Skeletal muscle cell (primary cell): ENCODE measurements at places on chromosomes 3 and 15.

DNA sequence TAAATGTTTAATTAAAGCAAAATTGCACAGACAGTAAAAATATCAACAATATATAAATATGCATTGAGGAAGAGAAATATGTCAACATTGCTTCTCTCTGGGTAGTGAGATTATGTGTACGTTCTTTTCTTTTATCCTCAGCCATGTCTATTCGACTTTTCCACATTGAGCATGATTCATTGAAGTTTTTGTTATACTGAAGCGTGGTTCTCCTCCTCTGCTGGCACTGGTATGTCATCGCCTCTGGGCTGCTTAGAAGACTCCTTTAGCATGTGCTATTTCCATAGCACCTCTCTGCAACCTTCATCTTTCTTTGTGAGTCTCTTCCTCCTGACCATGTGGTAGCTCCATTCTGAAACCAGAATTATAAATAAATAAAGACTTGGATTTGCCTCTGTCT, 65.8 kb upstream of the AKAP13 start:
- DNase-seq, result no peak

DNA sequence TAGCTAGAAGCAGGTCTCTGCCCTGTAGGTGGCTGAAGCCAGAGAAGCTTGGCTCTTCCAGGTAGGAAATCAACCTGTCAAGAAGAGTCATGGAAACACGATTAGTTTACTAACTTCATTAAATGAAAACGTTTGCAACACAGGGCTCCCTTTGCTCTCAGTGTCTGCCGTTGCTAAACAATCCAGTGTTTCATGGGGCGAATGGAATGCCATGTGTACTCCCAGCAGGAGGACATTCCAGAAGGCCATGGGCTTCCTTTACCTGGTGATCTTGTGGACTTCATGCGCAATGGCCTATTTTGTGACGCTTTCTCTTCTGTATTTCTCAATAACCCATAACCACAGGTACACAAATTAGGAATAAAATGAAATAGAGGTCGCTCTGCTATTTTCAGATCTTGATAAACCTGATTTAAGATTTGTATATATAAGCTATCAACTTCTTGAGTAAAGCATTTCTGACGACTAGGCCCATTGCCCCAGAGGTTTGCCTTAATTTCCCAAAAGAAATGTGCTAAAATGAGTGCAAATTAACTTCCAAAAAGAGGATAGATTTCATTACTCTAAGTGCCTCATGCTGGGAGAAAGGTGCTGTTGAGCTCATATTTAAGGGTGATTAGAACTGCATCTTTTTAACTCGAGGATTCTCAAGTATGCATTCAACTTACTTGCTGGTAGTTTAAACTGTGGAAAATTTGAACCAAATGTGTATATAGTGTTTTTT, 171.0 kb downstream of the EPHA3 start:
- no peak for DNase-seq

DNA sequence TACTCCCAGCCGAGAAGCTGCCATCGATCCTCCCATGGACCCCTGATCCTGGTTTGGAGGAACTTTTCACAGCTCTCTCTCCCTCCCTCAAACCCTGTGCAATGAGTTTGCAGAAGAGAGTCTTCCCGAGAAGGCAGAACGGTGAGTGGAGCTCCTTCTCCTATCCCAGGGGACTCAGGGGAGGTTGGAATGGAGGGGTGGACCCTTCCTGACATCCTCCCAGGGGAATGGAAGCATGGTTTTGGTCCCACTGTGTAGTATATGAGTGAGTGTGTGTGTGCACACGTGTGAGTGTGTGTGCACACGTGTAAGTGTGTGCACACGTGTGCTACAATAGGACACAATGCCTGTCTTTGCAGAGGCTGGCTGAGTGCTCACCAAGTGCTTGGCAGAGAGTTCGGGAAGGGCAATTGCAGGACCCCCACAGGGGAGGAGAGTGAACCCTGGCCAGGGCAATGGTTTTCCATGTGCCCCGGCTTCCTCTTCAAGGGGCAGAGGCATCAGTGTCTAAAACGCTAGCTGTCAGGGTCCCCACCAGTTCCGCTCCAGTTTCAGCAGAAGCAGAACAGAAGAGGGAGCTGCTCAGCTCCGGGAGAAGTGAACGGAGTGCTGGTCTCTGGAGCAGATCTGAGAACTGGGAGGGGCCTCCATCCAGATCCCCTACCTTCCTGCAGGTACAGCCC, 13.8 kb upstream of the IL16 start:
- no peak for DNase-seq

DNA sequence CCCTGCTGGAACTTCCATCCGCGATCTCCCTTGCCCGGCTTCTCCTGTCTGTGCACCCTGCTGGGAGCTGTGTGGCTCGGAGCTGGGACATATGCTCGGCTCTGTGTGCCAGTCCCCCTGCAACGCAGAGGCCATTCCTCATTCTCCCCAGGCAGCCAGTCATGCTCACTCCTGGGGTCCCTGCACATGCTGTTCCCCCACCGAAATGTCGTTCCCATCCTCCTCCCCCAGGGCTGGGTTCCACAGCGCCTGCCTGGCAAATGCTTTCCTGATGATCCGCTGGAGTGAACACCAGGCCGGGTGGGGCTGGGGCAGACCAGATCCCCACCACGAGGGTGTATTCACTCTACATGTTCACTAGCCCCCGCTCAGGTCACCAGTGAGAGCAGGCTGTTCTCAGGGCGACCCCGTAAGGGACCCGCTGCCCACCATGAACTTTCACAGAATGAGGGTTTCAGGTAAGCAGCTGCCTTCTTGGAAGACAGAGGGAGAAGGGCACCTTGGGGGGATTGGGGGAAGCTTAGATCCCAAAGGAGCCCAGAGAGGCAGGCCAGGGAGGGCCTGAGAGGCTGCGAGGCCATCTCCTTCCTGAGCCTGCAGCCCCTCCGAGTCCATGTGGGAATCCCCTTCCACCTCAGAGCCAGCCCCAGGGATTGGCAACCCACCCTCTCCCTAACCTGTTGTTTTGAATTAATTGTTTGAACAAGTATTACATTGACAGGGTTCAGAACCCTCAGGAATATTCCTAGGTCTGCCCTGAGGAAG, 88.7 kb upstream of the IQSEC1 start:
- no peak for DNase-seq

DNA sequence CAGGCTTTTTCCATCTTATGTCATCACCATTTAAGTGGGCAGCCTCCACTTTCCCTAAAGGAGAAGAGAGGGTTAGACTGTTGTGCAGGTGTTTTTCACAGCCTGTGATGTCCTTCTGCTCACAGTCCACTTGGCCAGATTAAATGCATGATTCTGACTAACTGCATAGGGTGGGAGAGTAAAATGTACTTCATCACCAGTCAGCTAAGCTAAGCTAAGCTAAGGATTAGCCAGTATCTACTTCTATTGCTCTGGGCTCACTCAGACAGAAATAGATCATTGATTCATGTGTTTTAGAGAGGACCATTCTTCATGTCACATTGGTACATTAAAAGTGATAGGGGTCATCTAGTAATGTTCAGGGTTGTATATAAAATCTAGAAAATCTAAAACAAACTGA, 1013.1 kb downstream of the NTRK3 start:
- no peak for DNase-seq

GRCh38 chr3:195587824-195588223, 4.1 kb upstream of the APOD start:
- no peak for DNase-seq

DNA sequence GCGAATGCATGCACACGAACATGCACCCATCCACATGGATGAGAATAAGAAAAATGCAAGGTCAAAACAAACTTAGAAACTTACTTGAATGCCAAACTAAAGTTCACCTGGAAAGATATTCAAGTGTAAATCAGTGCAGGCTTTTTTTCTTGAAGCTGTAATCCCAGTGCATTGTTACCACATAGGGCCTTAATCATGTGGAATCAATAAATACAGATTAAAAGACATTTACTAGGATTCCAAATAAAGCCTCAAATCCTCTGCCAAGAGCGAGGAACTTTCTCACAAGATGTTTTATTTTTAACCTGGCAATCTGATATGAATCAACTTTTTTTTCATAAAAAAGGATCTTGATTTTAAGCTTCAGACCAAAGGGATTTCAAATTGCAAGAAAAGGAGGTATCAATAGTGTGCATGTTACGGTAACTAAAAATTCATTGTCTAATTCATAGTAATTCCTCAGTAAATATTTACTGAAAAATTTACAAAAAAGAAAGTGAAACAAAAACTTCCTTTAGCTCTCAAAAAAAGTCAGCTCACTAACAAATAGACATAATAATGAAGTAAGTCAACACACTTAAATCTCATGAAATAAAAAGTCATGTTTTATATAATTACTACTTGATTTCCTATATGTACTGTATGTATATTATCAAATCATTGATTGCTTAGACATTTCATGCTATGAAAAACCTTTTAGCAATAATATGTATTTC, 978.6 kb downstream of the PLOD2 start:
- DNase-seq, result no peak

- DNase-seq, result peak; percentile 98
These were observed 82.4 kb downstream of the WWTR1 start for GRCh38 chr3:149575213-149575960.

- DNase-seq, result no peak
These were observed 45.4 kb downstream of the TJP1 start for GRCh38 chr15:29776859-29777258.

- no peak for DNase-seq
These were observed 424 bp downstream of the HAUS2 start for GRCh38 chr15:42549032-42549491.

GRCh38 chr3:103047640-103048039, 612.8 kb downstream of the ZPLD1 start:
- no peak for DNase-seq

- DNase-seq, result no peak
These were observed 7.9 kb downstream of the FSIP1 start for GRCh38 chr15:39774688-39775267.

- no peak for DNase-seq
These were observed 169.9 kb upstream of the CTNNB1 start for GRCh38 chr3:41029356-41029755.

- DNase-seq, result no peak
These were observed 12.4 kb downstream of the RIOX2 start for GRCh38 chr3:97959872-97960271.

DNA sequence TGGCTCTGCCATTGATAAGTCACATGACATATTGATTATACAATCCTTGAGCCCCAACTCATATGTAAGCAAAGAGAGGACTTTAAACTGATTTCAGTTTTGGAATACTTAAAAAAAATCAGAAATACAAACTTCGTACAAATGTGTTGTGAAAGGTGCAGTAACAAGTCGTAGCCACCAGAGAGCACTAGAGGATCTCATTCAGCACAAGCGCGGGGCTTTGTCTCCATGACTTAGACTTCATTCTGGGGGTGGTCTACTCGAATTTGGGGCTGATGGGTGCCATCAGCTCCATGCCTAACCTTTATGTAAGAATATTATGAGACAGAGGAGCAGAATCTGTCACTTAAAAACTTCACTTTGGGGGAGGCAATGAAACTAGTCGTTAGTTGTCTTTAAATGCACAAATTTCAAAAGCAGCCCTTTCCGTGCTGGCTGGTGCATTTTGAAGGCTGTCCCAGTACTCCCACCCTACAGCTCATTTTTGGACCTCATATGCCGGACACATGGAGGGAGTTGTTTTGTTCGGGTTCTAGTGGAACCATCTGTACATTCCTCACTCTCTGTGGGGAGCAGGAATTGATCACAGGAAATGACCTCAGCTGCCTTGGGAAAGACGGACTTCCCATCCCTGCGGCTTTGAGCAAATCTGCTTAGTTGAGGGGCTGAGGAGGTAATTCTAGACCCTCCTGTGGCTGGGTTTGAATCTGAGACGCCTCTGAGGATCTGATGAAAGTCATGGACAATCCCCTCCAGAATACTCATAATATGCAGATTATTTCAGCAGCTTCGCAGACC, 27.5 kb upstream of the MASP1 start:
- peak; percentile 34 for DNase-seq

DNA sequence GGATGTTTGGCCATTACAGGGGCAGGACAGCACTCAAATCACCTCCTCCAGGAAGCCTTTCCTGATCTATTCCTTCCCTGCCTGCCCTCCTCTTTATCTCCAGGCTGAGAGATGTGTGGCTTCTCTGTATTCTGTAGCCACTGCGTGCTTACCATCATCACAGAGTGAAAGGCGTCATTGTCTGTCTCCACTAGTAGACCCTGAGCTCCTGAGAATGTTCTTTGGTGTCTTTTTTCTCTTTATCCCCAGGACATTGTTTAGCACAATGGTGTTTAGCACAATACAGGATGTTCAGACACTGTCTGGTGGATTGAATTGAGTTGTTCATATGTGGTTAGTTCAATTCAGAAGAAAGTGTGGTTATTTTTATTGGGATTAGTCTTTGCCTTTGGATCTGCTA, 26.2 kb upstream of the LARS2 start:
- DNase-seq, result no peak

DNA sequence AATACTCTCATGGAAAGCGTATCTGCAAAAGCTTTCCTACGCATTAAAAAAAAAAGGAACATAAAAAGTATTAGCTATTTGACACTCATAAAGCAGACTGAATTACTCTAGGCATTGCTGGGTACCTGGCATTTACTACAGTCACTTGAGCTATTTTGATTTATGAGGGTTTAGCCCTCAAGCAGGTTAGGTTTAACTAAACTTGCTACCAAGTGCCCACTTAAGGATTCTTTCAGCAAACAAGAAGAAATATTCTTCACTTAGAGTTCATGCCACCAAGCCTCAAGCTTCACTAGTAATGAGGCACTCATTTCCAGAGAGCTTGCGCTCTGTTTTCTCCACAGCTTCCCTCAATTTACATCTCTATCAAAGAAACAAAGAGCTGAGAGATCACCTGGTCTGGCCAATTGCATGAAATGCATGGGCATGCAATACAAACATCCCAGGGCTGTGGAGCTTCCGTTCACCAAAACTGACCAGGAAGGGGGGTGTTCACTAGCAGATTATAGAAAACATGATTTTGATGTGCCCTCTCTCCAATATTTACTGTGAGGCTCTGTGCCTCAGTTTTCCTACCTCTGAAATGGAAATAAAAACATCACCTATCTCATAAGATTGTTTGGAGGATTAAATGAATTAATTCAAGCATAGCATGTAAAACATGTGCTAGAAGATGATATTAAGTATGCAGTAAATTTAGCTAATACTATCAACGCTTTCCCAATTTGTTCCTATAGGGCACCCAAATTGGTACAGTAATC, 217.3 kb downstream of the RORA start:
- DNase-seq, result no peak

- no peak for DNase-seq
These were observed 5.0 kb upstream of the CCR2 start for GRCh38 chr3:46348823-46349482.
